Activated T-helper 1 cell treated with anti-CD3 and anti-CD28 coated beads, Interleukin-2, amount 50 U/mL, for 16 hours (primary cell): ENCODE measurements at places on chromosomes 3 and 15.

GRCh38 chr3:193780810-193781478 is 187.9 kb downstream of the OPA1 start:
- DNase-seq: no peak

- DNase-seq: no peak
Observed at GRCh38 chr3:56810577-56811545, 9.1 kb upstream of the ARHGEF3 start.

GRCh38 chr15:87713475-87713879 is 543.1 kb downstream of the NTRK3 start:
- DNase-seq: no peak

DNA sequence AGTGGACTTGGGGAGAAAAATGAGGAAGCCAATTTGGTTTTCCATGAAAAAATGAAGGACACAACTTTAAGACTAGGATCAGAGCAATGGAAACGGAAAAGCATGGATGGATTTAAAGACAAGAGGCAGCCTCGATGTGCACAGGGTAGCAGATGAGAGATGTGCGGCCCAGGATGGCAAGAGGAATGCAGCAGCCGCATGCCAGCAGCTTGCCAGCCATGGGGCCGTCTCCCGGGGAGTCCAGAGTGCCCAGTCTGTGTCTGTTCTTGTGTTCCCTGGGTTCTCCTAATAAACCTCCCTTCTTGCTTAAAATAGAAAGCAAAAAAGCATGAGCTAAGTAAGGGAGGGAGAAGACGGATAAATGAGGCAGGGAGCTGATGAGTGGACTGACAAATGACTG is 68.0 kb upstream of the IQSEC1 start:
- no peak for DNase-seq

DNA sequence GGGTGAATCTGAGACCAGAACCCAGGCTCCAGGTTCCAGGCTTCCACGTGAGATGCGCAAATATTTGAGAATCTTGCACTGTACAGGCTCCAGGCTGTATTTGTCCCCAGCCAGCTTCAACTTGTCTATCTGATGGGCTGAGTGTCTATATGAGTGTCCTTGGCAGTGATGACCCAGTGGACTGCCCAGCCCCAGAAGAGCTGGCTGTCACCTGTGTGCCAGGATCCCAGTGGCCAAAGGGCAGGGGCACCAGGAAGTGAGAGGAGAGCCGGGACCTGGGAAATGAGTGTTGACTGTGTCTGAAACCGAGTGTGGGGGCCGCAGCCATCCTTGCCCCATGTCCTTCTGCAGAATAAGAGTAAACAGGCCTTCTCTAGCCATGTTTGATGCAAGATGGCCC is 10.4 kb downstream of the FAH start:
- DNase-seq: no peak

DNA sequence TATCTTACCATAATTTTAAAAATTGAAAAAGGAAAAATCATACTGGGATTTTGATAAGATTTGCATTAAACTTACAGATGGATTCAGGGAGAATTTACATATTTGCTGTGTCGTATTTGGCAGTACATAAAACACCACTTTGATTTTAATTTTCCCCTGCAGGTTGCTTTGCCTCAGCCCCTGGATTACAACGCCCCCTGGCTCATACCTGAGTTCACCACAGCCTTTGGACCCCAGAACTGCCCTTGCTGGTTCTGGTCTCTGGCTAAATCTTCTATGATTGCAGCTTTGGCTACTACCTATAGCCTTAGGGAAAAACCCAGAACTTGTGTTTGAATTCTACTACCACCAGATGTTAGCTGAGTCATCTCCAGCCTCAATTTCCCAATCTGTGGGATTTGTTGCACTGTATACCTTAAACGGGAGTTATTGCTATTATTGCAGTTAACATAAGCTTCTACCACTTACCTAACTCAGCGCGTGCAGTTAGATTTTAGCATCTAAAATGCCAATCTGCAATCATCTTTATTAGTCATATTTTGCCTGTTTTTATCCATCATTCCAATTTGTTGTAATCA is 315.7 kb upstream of the GADL1 start:
- DNase-seq: no peak

DNA sequence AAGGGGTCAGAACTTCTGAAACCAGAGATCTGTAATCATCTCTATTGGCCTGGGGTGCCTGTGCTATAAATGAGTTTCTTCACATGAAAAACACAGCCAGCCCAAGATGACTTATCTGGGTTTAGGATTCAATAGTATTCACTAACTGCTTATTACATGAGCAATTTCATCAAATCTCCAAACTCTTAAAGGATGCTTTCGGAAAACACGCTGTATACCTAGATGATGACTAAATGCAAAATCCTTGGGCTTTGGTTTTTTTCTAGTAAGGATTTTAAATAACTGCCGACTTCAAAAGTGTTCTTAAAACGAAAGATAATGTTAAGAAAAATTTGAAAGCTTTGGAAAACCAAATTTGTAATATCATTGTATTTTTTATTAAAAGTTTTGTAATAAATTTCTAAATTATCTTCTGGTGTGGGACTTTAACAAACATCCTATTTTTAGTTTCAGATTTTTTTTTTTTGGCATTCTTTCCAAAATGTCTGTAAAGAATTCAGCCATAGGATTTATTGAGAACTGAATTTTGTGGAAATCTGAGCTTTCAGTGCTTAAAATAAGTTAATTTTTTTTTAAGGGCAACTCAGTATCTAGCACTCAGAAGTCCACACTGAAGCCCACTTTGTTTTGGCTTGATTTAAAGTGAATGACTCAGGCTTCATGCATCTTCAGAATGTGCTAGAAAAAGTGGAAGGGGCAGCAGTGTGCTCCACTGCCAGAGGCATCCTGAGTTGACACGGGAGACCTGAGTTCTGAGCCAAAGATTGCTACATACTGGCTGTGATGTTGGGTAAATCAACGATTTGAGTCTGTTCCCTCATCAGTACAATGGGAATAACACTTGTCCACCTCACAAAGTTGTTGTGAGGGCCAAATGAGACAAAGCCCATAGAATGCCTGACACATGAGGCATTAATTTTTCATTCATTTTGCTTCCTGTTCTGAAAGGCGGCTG is 18.7 kb downstream of the TMEM43 start:
- no peak for DNase-seq

GRCh38 chr15:29316422-29316821 is 46.8 kb upstream of the NSMCE3 start:
- DNase-seq: no peak

GRCh38 chr3:150254309-150254708 is 153.8 kb upstream of the TSC22D2 start:
- DNase-seq: no peak

DNA sequence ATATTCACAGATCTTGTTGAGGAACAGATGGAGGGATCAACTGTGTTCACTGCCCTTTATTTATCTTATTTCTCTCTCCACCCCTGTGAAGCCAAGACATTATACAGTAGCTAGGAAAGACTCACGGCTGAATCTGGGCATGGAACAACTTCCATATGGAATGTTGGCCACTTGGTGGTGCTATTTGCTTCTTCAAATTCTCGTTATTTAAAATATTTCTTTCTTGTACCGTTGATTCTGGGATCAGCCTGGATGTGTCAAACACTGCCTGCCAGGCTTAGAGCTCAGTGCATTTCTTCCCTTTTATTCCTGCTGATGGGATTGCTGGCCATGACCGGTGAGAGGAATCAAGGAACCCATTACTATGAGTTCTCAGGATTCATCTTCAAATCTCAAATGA is 17.5 kb upstream of the GASK1A start:
- DNase-seq: no peak

DNA sequence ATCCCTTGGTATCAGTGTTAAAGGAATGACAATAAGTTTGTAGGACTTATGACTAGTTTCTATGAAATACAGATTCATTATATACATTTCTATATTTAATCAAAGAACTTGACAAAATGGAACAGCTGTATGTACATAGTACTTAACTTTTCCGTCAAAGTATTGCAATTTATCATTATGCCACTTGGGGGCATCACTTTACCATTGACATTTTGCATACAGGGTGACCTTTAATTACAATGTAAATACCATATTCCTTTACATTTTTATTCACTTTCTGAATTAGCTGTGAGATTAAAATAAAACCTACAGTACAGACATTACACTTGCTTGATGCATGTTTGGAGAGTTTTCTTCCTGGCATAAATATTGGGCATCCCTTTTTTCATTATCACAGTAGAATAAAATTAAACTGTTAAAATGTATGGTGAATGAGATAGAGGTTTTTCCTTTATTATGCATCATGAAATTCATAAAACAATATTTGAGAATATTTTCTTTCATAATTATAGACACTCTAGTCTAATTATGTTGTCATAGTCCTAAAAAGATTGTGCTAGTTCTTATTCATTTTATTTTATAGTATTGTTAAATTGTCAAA is 6.9 kb downstream of the NEK11 start:
- DNase-seq: no peak

DNA sequence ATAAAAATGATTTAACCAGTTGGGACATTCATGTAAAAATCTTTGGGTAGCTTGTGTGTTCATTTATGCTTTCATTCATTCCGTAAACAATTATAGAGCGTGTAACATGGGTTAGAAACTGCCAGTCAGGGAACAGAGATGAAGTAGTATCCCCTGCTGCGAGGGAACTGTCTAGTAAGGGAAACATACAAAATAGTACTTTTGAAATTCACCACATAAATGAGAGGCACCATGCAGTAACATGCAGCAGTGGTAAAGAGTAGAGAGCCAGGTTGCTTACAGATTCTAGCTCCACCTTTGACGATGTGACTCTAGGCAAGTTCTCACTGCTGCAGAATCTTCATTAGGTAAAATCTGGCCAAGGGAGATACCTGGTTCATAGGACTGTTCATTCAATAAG is 938 bp downstream of the DZIP3 start:
- no peak for DNase-seq

GRCh38 chr15:37289109-37289765 is 188.9 kb upstream of the MEIS2 start:
- no peak for DNase-seq

DNA sequence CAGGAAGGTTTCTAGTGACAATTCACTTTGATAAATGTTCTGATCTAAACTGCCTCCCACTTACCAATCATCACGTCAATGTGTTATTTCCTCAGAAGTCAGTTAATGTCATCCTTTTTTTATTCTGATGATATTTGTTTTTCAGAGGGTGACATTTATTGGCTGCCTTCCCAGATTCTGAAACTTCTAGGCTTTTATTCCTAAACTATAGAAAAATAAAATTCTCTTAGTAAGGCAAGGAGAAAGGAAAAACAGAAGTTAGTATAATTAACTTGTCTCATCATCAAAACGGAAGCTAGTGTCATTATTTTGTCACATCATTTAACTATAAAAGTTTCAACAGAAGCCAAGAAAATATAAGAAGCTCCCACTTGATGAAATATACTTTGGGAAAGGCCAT is 100.0 kb upstream of the C3orf80 start:
- no peak for DNase-seq

- no peak for DNase-seq
Observed at GRCh38 chr3:49942651-49943050, 2.7 kb downstream of the RBM6 start.

DNA sequence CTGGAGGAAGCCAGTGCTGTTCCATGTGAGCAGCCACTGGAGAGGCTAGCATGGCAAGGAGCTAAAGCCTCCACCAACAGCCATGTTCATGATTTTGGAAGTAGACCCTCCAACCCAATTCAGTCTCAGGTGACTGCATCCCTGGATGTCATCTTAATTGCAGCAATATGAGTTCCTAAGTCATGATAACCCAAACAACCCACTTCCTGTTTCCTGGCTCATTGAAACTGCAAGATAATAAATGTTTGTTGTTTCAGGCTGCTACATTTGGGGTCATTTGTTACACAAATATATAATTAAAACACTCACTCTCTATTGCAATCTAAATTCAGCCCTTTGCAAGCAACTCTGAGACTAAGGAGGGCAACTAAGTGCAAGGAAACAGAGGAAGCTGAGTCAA is 62.4 kb upstream of the SLC24A5 start:
- no peak for DNase-seq

DNA sequence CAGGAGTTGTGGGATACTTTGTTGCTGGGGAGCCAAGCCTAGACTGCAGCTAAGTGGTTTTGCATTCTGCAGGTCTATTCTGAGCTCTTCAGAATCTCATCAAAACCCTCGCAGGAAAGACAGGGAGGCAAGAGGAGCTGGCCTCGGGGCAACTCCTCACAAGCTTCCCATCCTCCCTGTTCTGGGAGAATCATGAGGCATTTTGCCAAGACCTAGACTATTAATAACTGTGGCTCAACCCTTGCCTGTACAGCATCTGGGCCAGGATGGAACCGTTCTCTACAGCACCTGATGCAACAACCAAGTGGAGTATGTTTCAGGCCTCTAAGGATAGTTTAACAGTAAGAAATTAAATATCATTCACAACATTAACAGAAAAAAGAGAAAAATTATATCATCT is 20.2 kb upstream of the SLC6A20 start:
- no peak for DNase-seq

DNA sequence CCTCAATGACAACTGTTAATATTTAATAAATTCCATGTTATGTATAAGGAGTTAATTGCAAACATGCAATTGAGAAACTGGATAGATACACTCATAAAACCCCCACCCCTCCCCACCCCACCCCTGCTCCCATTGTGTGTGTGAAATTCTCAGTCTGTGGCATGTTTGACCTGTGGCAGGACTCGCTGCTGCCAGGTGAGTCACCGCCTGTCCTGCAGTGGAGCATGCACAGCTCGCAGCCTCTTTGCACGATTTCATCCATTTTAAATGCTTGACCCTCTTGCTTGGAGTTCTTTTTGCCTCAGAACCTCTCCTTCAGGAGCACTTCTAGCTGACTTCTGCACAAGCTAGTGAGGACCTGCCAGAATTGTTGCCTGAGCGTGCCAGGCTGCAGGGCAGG is 5.3 kb upstream of the APEH start:
- no peak for DNase-seq

GRCh38 chr3:85482213-85482490 is 523.4 kb downstream of the CADM2 start:
- DNase-seq: no peak

GRCh38 chr3:10450494-10451440 is 54.6 kb downstream of the ATP2B2 start:
- no peak for DNase-seq

- no peak for DNase-seq
Observed at GRCh38 chr15:75725006-75725718, 12.5 kb upstream of the CSPG4 start.

GRCh38 chr3:162960269-162960668 is 1463.7 kb downstream of the OTOL1 start:
- DNase-seq: no peak

GRCh38 chr3:154552338-154552737 is 122.3 kb upstream of the GPR149 start:
- DNase-seq: no peak

- DNase-seq: no peak
Observed at GRCh38 chr15:53747501-53748068, 11.9 kb downstream of the WDR72 start.

DNA sequence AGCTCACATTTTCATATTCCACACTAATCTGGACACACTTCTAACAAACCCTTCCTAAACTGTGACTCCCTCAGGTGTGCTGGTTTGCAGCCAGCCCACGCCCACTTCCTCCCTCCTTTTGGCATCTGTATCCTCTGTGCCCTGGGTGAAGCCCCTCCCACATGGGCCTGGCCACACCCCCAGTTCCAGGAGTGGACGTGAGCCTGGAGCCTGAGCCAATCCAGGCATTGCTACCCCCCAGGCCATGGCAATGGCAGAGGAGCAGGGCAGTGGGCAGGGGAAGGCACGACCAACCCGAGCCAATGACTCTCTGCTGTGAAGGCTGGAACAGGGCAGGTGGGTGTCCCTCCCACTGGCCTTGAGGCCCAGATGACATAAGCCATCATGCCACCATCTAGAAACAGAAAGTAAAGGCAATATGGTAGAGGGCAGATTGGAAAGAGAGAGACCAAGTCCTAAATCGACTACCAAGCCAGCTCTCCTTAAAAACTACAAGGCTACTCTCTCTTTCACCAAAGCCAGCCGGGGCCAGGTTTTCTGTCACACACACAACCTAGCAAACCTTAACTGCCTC is 18.6 kb downstream of the FAM174B start:
- no peak for DNase-seq
